Kasumi-1 (cell line): ENCODE measurements at places on chromosomes 13 and 19.

- no peak for DNase-seq
These were observed 22.4 kb downstream of the NAXD start for GRCh38 chr13:110637747-110638146.

DNA sequence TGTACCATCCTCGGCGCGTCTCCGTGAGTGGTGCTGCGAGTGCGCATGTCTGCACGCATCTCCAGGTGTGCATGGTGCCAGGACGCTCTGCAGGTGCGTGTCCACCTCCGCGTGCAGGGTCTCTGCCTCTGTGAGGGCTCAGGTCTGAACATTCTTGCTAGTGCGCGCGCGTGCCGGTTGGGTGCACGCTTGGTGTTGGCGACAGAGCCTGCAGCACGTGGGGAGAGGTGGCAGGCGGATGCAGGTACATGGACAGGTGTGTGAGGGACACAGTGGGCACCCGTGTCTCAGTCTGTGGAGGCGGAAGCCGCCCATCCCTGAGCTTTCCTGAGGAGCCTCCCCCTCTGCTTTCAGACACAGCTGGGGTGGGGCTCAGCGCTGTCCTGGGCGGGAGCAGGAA lies 4.9 kb upstream of the OR10H2 start:
- DNase-seq = no peak

DNA sequence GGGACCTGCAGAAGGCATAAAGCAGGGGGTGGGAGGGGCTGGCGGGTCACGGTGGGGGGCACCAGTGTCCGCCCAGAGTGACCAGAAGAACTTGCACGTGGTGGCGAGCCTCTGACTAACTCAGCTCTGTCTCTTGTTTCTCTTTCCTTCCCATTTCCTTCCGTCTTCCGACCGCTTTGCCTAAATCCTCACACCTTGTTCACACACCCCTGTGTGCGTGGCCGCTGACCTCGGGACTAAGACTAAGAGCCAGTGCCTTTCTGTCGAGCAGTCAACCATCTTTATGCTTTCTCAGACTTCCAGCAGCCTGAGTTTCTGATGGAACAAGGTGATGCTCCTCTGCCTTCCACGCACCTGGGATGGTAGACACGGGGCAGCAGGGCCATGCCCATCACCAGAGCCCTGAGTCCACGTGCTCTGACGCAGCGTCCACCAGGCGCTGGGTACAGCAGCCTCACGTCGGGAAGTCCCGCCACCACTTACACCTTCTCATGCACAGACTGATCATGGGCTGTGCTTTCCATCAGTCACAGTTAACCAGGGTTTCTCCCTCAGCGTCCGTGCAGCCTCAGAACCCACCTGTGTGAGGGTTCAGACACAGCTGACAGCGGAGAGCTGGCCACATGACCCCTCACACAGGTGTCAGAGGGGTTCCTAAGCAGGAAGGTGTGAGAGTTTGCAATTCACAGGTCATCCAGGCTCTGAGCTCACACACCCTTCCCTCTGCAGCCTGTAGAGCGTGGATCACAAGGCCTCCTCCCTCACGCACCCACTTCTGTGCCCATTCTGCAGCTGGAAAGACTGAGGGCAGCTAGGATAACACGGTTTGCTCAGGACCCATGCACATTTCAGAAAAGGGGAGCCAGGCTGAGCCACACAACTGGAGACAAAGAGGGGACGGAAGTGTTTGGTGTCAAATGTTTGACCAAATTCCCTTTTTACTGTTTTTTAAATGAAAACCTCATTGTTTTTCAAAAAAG lies 90.7 kb upstream of the MCF2L start:
- no peak for DNase-seq

DNA sequence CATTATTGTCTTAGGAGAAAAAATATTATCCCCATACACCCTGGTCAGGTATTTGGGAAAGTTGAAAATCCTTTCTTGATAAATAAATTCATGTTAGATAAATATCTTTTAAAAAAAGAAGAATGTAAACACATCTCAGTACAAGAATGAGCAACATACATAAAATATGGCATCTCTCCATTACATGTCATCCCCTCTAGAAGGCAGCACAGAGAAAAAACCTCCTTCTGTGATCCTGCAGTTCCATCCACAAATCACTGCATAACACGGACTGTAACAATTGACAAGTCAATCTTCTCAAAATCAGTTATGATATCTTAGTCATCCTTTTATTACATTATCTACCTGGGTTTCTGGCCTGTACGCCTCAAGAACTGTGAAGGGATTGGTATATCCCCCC lies 683.9 kb upstream of the KLHL1 start:
- no peak for DNase-seq

DNA sequence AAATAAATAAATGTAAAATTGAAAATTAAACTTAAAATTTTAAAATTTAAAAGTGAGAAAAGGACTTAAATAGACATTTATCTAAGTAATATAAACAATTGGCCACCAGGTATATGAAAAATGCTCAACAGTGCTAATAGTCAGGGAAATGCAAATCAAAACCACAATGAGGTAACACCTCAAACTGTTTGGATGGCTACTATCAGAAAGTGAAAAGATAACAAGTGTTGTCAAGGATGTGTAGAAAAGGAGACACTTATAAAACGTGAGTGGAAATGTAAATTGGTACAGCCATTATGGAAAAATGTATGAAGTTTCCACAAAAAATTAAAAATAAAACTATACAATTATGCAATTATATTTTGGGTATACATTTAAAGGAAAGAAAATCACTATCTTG lies 752.2 kb downstream of the EFNB2 start:
- no peak for DNase-seq

DNA sequence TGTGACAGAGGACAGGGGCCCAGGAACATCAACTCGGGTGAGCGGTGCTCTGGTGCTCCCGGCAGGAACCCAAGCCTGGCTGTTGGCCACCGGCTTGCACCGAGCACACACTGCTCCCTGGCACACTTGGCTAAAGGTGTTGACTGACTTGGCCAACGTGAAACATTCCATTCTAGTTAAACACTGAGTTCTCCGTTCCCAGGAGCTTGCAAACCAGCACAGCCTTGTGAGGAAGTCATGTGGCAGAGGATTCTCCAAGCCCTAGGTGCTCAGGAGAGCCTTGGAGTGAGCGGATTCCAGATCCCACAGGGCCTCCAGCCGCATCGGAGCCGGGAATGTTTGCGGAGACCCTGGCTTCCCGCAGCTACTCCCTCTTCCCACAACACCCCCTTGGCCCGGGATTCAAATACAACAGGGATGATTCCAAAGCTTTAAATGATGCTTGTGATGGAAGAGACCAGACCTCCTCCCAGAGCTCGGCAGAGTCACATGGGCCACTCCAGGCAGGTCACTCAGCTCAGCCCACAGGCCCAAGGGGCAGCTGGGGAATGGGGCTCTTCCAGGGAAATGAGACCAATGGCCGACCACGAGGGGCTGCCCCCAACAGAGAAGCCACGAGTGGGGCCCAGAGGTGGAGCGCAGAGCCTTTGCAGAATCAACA lies 2.9 kb downstream of the C13orf46 start:
- no peak for DNase-seq

DNA sequence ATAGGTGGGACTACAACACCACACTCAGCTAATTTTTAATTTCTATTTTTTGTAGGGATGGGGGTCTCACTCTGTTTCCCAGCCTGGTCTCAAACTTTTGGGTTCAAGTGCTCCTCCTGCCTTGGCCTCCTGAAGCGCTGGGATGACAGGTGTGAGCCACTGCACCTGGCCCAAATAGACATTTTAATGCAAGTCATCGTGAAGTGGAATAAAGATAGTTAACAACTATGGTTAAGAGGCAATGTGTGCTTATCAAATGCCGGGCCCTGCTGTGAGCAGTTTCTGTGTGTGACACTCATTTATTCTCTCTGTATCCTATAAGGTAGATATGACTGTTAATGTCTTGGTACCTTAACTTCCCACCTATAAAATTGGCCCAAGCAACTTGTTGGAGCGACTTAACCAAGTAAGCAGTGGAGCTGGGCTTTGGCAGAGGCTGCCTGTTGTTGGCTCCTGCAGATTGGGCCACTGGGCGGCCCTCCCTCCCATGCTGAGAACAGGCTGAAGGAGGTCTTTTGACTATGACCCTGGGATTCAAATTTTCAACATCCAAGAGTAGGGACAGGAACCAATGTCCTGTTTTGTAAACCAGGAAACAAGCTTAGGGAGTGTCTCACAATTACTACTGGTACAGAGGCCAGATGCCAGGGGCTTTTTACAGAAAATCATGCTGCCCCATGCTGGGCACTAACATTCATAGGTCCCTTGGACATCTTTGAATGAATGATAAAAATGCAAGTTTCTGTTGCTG lies 450.7 kb downstream of the TSHZ3 start:
- no peak for DNase-seq

- DNase-seq = no peak
These were observed 3.2 kb downstream of the CCNP start for GRCh38 chr19:40223135-40223822.

GRCh38 chr19:48123907-48124651 lies 13.5 kb upstream of the PLA2G4C start:
- peak; percentile 2 for DNase-seq

- peak; percentile 12 for DNase-seq
These were observed 452.2 kb downstream of the FGF14 start for GRCh38 chr13:101949681-101950080.

- no peak for DNase-seq
These were observed 13.5 kb upstream of the GPC5 start for GRCh38 chr13:91384896-91385295.

GRCh38 chr13:108155185-108156106 lies 59.9 kb downstream of the LIG4 start:
- peak; percentile 2 for DNase-seq

DNA sequence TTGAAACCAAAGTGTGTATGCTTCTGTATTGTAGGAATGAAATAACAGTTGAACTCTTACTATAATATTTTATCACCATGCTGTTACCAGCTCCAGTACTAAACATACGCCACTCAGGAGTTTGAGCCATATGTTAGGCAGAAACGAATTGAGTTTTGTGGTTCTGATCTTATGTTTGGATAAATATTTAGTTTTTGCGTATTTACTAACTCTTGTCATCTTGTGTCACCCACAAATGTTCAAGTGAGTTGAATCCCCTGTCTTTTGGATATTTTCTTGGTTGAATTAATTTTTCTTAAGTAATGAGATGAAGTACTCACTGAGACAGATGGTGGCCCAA lies 1.5 kb downstream of the FNDC3A start:
- DNase-seq = peak; percentile 31

- no peak for DNase-seq
These were observed 45.5 kb downstream of the C13orf42 start for GRCh38 chr13:51065372-51066090.

GRCh38 chr13:71828564-71828963 lies 38.4 kb downstream of the DACH1 start:
- DNase-seq = peak; percentile 52

- DNase-seq = no peak
These were observed 1.6 kb downstream of the METTL21C start for GRCh38 chr13:102693250-102693649.
